ENCODE measurements at places on chromosomes 4 and X.

DNA sequence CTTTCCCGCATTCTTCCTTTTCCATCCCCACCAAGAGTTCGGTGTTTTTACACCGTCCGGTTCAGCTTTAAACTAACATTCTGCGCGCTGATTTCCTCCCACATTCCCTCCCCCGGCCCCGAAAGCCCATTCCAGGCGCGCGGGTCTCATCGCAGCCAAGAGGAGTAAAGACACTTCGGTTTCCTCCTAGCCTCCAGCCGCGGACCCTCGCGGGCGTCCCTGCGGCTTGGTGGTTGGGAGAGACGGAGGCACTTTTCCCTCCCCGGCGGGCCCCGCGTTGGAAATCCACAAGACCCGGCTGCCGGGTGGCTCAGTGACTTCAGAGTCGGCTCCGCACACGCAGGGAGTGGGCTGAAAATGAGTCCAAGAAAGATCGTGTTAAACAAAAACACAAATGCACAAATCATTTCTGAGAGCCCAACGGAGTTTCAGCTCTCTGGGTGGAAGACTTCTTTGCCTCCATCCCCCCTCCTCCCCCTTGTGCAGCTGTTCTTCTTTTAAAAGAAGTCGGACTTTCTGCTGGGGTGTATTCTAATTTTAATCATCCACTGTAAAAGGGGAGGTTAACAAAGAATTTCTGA is 2.0 kb upstream of the ARX start:
- no peak for DNase-seq

DNA sequence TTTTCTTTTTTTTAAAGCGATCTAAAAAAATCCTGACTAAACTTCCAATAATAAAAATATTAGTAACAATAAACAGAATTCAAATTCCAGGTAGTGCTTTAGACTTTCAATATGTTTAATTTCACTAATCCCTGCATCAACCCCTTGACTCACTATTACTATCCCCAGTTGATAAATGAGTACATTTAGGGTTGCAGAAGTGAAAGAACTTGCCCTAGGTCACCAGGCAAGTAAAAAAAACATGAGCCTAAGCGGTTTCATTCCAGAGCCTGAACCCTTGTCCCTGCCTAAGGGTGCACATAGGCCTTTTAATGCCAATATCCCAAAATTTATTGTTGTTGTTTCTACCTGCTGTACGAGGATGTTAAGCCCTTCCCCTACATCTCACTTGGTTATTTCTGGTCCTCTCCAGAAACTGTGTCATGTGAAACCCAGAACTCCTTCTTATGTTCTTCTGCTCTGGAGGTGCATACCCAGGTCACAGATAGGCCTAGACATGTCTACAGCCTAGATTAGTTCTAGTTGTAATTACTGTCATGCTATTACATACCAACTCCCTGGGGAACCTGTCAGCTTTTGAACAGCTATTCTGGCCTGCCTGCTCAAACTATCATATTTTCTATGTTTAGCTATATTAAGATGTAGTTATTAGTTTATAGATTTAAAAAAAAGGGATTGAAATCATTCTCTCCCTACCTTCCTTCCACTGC is 244.5 kb upstream of the PITX2 start:
- no peak for DNase-seq

DNA sequence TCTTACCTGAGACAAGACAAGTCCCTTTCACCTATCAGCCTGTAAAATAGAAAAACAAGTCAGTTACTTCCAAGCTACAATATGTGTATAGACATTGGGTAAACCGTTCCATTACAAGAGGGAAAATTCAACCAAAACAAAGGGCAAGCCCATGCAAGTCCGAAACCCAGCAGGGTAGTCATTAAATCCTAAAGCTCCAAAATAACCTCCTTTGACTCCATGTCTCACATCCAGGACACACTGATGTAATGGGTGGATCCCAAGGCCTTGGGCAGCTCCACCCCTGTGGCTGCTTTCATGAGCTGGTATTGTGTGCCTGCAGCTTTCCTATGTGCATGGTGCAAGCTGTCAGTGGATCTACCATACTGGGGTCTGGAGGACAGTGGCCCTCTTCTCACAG is 14.7 kb upstream of the FAM47B start:
- DNase-seq = no peak

- DNase-seq = no peak
These were observed 156.1 kb downstream of the AFAP1 start for GRCh38 chr4:7783541-7783940.

- DNase-seq = no peak
These were observed at the start of gene POF1B for GRCh38 chrX:85379174-85379907. TSS of gene POF1B (minus strand) at chrX:85379665. CDS start at chrX:85379454, 211 bp downstream.

DNA sequence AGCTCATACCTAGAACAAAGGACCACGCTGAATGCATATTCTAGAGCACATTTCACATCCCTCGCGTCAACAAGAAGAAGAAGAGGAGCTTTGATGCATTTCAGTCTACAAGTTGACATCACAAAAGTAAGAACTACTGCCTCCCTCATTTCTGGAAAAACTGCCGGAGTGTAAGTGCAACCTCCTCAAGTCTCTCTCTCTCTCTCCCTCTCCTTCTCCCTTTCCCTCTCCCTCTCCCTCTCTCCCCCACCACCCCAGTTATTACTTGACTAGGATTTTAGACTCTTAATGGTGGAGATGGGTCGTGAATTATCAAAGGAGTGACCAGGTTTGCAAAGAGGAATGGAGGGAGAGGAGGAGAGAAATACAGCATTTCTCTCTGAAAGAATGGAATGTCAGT is 1.4 kb upstream of the IRS4 start:
- no peak for DNase-seq

GRCh38 chr4:3613967-3614730 is 81.9 kb upstream of the LRPAP1 start:
- no peak for DNase-seq

Measured in ecto neural progenitor cell (in vitro differentiated cells).